Urinary bladder (tissue), 4 donors: ENCODE measurements at places on chromosomes 7 and 10. TPM values are rescaled to one million over a fixed set of nuclear protein-coding genes. Genes with fewer than 3 reads are reported as not detected.

The TUBAL3 gene
- 0.16 TPM for total RNA-seq

The ACHE gene
- 4.0 TPM for total RNA-seq

The CFAP69 gene
- 19.1 TPM for total RNA-seq

The GJC3 gene
- not detected for total RNA-seq

The DGKB gene
- 22.5 TPM for total RNA-seq

The CXCL12 gene
- 154 TPM for total RNA-seq

The TUBB8 gene
- total RNA-seq: not detected

The IFIT2 gene
- total RNA-seq: 18.7 TPM

The TNPO3 gene
- 45.9 TPM for total RNA-seq

The CHAT gene
- total RNA-seq: not detected

The PKD2L1 gene
- not detected for total RNA-seq

The LIPM gene
- not detected for total RNA-seq

The IQCE gene
- 9.3 TPM for total RNA-seq

The LIMK1 gene
- 11.2 TPM for total RNA-seq

The UPF2 gene
- 31.4 TPM for total RNA-seq

The MBLAC1 gene
- 1.3 TPM for total RNA-seq

The NEUROD6 gene
- not detected for total RNA-seq

The COL13A1 gene
- 9.2 TPM for total RNA-seq

The ZNF853 gene
- 6.6 TPM for total RNA-seq

The CCDC3 gene
- 22.5 TPM for total RNA-seq

The GSDME gene
- total RNA-seq: 8.3 TPM

The TECPR1 gene
- total RNA-seq: 9.0 TPM

The PDK4 gene
- 16.4 TPM for total RNA-seq

The VAX1 gene
- total RNA-seq: not detected

The AGR3 gene
- 16.8 TPM for total RNA-seq

The OR2A42 gene
- total RNA-seq: 0.42 TPM

The PDGFA gene
- total RNA-seq: 28.9 TPM

The MKI67 gene
- 17.8 TPM for total RNA-seq

The TLL2 gene
- total RNA-seq: 0.90 TPM

The JAZF1 gene
- 31.9 TPM for total RNA-seq

The ATP6V0E2 gene
- 8.2 TPM for total RNA-seq
